NCI-H446 (cell line): ENCODE measurements at places on chromosomes 16 and 17.

- no peak for DNase-seq
Measured at GRCh38 chr16:11759997-11760396, 17.3 kb upstream of the TXNDC11 start.

GRCh38 chr17:57916925-57917858 is 38.0 kb downstream of the CUEDC1 start:
- DNase-seq = no peak

DNA sequence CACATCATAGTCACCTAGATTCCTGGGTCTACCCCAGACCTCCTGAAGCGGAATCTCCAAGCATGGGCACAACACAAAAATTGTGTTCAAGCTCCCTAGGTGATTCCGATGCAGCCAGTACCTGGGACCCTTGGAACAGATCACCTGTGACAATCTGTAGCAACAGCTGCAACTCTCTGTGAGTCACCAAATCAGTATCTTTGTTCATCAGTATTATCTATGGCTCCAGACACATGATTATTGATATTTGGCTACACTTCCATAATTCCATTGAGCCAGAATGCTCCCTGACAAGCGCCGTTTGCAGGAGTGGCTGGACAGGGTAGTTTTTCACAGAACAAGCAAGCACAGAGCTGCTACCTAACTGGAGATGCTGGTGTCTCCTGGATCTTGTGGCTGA is 16.2 kb downstream of the SLC6A4 start:
- DNase-seq = no peak

GRCh38 chr17:37764383-37764782 is 19.5 kb upstream of the HNF1B start:
- no peak for DNase-seq

- DNase-seq = no peak
Measured at GRCh38 chr16:19437280-19437679, 19.6 kb downstream of the TMC5 start.

DNA sequence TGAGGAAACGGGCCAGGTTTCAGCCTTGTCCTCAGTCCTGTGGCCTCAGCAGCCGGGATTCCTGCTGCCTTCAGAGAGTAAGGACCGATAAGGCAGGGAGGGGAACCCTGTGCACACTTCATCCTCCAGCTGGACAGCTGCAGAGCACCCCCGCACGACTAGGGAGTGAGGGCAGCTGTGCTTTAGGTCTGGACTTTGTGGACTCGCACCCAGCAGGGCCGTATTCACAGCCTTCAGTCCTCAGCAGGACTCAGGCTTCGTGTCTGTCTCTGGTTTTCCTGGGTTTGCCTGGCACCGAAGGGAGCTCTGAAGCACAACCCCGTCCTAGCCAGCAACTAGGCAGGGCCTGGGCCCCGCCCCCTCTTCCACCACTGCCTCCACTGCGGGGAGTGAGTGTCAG is 45.8 kb upstream of the CACNG5 start:
- DNase-seq = no peak

DNA sequence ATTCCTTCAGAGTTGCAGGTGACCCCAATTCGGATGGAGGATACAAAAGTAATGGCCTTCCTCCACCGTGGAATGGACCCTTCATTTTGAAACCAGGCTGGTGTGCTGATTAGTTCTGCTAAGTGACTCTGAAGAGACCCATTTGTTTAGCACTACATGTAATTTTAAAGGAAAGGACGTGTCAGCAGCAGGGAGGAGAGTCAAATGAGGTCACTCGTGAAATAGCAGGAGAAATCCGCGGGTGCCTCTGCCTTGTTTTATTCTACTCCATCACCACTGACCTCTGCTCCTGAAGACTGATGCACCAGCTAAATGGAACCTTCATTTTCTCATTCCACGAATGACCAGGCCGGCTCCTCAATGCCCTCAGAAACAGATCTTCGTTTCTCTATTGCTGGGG is 589.2 kb downstream of the CDH11 start:
- no peak for DNase-seq

GRCh38 chr17:17776889-17777288 is 59.9 kb downstream of the SREBF1 start:
- DNase-seq = no peak

- peak; percentile 1 for DNase-seq
Measured at GRCh38 chr16:50202926-50203624, 50.0 kb downstream of the TENT4B start.

- no peak for DNase-seq
Measured at GRCh38 chr16:81896902-81897301, 114.4 kb downstream of the SDR42E1 start.
